Mesothelial cell of epicardium (in vitro differentiated cells): ENCODE measurements at places on chromosomes 5 and 9. TPM values are rescaled to one million over a fixed set of nuclear protein-coding genes. Genes with fewer than 3 reads are reported as not detected.

SSNA1 gene
- total RNA-seq = 40.9 to 43.8 TPM (median 42.8 TPM) in 3 replicates

ADGRD2 gene
- 0.62 to 0.78 TPM (median 0.63 TPM) in 3 replicates for total RNA-seq

NRARP gene
- 7.4 to 9.6 TPM (median 9.2 TPM) in 3 replicates for total RNA-seq

ZNF454 gene
- 0.66 to 1.2 TPM (median 1.0 TPM) in 3 replicates for total RNA-seq

TMEM203 gene
- total RNA-seq = 32.7 to 35.5 TPM (median 33.0 TPM) in 3 replicates

DTWD2 gene
- 8.2 to 9.3 TPM (median 9.1 TPM) in 3 replicates for total RNA-seq

C5orf52 gene
- total RNA-seq = not detected in 3 replicates

KLHL9 gene
- total RNA-seq = 36.7 to 37.5 TPM (median 36.9 TPM) in 3 replicates

INSL4 gene
- not detected in 3 replicates for total RNA-seq

DNA sequence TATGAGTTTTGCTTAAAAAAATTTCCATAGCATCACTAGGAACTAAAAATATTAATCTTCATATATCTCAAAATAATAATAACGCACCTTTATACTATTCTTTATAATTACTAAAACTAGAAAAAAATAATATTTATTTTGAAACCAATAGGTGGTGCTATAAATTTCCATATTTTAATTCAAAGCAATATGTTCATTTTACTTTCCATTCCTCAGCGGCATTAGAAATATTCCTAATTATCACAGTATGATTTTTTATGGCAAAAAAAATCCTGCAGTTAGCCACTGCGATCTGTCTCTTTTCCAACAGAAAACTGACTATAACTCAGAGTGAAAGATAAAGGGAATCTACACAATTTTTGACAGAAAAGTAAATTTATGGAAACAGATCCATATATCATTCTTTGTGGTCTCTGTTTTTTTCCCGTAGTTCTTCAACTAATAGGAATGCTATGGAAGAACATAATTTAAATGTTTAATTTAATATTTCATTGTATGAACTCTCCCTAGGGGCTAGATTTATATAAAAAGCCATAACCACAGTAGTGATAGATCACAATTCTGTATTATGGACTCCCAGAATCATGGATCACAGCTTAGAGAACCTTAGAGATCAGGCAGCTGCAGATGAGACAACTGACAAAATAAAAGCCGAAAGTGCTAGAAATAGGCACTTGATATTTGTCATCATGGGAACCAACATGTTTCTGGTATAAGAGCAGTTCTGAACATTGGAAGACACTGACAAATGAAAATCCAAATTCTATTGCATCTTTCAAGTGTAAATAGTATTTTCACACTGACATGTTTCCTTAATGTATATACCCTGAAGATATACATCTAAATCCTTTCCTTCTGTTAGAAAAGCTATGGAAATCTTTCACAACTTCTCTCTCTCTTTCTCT lies 167.7 kb upstream of the MPDZ start:
- DNase-seq = no peak

DNA sequence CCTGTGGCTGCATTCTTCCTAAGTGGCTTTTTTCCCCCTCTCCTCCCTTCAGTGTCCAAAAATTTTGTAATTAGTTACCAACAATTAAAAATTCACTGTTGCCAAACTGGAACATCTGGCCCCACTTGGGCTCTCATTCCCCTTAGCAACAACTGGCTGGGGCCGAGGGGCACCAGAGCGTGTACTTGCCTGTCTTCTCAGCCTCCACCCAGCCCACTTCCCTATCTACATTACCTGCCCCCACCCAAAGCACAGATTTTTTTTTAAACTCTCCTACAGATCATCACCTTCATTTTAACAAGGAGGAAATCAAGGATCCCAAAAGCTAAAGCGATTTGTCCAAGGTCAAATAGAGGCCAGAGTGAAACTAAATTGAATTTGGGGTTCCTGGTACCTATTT lies 278.8 kb downstream of the EBF1 start:
- no peak for DNase-seq

- DNase-seq = no peak
Measured at GRCh38 chr5:64301566-64301965, 135.9 kb downstream of the RNF180 start.

GRCh38 chr5:173691931-173692330 lies 75.5 kb upstream of the BOD1 start:
- DNase-seq = no peak

DNA sequence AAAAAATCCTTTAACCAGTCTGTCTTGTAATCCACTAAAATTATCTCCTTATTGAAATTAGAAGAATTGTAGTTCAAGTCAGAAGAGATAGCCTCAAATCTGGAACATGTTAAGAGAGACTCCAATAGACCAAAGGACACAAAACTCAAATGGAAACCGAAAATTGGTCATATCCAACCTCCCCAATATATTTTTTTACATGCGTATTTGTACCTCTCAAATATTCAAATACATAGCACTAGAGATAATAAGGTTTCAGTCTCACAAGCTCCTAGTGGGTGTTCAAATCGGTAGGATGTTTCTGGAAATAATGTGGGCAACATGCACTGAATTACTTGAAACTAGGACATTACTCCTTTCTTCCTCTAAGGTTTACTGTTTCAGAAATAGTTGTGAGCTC lies 33.5 kb downstream of the EPB41L4A start:
- DNase-seq = no peak

DNA sequence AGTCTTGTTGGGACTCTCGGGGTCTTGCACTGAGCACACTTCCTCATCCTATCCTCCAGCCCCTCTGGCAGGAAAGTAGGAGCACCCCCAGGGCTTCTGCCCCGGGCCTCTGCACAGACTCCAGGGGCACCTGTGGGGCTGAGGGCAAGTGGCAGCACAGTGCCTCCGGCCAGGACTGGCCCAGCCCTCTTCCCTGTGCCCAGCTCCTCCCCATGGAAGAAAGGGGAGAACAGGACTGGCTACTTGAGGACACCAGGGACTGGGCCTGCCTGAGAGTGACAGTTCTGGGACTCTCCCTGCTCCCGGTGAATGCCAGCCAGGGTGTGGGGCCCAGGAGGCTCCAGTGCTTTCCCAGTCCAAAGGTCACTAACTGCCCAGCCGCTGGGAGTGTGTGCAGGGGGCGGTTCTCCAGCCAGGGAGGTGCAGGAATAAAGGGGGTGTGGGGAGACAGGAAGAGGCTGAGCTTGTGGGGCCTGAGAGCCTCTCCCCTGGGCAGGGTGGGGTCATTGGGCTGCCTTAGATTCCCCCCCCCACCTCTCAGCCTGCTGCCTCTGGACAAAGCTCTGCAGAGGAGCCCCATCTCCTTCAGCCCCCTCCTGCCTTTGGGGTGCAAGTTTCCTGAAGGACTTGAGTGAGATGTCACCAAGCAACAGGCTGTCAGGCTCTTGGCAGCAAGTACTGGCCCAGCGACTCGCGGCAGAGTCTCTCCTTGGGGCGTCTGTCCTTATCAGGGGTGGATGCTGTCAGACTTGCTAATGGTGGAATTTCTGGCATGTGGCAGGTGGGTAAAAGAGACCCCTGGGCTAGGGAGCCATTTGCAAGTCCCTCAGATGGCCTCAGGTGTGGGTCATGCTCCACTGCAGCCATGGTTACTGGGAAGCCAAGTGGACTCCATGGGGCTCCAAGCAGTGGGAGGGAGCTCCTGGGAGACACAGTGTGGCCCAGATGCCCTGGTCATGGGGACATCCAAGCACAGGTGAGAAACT lies 19.1 kb upstream of the JADE2 start:
- DNase-seq = no peak

DNA sequence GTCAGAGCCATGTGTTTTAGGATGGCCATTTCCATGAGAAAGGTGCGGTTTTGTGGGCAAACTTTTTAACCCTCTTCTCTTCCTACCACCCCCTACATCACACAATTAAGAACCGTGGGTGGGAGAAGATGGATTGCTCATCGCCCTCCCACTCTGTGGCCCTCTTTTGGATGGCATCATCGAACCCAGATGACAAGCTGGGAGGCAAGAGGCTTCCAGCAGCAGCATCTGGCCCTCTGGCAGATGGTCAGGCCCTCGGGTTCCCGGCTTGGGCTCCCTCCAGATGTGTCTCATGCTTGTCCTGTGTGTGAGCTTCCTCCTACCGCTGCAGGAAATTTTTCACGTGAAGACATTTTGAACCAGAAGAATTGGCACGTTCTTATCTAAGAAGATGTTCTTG lies 199.9 kb downstream of the EBF1 start:
- no peak for DNase-seq

DNA sequence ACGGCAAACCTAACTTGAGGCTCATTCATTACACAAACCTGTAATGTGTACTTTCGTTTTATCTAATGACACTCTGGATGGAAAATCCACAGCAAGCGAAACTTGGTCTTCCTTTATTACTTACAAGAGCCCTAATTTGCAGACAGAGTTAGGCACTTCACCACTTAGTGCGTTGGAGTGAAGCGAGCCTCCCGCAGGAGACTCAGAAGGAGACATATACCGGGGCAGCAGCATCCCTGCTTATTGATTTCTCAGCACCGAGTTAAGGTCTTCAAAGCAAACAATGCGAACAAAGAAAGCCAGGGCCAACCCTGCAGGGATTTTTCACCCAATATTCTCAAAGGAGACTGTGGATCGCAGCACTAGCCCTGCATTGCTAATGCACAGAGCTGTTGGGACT lies 28.6 kb downstream of the LSM11 start:
- no peak for DNase-seq

- DNase-seq = no peak
Measured at GRCh38 chr9:135335691-135336181, 143.8 kb upstream of the PPP1R26 start.

GRCh38 chr5:7686794-7687193 lies 164.1 kb downstream of the CFAP90 start:
- DNase-seq = no peak

- no peak for DNase-seq
Measured at GRCh38 chr5:91311168-91311696, 71.9 kb downstream of the ARRDC3 start.

GRCh38 chr9:86073839-86074238 lies 25.5 kb downstream of the GOLM1 start:
- DNase-seq = no peak

GRCh38 chr5:174172566-174172965 lies 127.1 kb downstream of the NSG2 start:
- DNase-seq = no peak

GRCh38 chr5:115349001-115349817 lies 52.8 kb upstream of the CCDC112 start:
- no peak for DNase-seq

DNA sequence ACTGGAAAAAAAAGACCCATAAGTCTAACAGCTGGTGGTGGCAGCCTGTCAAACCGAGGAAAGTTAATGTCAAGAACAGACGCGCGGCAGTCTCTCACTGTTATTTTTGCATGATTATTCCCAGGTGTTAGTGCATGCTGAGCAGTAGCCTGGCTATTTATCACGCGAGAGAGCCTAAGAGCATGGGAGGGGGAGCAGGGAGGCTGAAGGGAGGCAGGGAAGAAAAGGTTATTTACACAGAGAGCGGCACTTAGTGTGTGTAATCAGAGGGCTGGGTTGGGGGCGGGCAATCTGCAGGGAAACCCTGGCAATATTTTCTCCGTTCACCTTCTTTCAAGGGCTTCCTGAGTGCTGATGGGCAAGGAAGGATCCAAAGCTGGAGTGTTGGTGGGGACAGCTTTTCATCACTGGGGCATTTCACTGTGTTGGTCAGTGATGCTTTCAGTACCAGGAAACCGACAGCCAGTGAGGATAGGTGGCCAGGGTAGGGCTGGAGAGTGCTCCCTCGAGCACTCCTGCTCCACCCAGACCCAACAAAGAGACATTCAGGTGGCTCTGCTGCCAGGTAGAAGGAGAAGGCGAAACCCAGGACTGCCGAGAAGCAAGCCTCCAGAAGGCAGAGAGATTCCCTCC lies 39.6 kb downstream of the ZNF608 start:
- no peak for DNase-seq

GRCh38 chr5:93580063-93580926 lies 724 bp downstream of the NR2F1-AS1 start:
- no peak for DNase-seq

GRCh38 chr5:111772456-111773122 lies 15.6 kb upstream of the NREP start:
- no peak for DNase-seq
